ENCODE measurements at places on chromosomes 2 and 18.

GRCh38 chr2:204551512-204551863 lies 6.2 kb downstream of the PARD3B start:
- DNase-seq: no peak

DNA sequence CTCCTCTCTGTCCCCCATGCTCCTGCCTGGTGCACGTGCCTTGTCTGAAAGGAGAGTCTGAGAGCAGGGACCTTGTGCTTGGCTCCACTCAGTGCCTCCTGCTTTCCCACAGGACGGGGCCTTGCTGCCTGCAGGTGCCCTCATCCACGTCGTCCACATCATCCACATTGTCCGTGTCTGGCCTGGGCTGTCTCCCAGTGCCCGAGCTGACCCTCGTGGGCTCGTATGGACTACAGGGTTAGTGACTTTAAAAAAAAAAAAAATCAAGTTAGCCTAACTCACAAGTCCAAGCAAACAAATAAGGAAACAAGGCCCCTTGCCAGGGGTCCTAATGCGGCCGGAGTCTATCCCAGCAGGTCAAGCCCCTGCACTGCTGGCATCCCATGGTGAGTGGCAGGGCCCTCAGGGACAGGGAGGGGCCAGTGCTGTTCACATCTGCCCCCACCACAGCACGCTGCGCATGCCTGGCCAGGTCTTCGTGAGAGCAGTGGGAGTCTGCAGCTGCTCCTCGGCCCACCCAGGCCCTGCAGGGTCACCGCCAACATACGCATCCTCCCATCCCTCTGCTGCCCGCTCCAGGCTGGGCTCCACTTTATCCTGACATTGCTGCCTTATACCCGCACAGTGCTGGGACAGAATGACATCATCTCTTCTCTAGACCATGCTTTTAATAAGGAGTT lies 232.6 kb downstream of the NDUFA10 start:
- DNase-seq: no peak

DNA sequence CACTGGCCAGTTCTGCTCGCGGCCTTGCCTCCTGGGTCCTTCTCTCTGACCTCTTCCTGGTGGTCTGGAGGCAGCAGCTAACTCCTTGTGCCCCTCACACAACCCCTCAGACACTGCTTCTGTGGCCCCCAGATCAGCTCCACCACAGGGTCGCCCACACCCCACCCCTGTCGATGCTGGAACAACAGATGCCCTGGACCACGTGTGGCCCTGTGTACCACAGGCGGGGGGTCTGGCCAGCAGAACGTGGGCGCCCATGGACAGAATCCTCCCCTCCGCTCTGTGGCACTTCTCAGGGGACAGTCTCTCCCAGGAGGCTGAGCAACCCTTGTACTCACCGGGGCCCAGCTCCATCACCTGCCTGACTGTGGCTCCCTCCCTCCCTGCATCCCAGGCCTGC lies 245.6 kb downstream of the NDUFA10 start:
- no peak for DNase-seq

DNA sequence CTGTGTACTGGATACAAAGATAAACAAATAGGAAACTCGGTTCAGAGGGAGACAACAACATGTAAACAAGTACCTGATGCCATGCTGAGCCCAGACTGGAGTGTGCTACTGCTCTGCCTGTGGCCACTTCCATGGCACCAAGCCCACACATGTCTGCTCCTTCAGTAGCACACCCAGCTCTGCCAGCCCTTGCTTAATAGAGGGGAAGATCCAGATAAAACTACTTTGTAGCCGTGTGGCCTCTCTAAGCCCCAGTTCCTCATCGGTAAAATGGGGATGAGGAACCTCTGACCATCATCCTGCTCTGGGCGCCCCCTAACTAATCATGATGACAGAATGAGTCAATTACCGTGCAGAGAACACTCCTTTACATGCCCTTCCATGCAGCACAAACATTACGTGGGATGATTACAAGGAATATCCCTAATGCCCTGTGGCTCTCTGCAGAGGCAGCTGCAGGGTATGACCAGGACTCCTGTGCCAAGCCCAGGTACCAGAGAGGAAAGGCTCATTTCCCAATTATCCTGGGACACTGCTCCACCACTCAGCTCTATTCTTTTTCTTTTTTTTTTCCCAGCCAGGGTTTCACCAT lies 34.9 kb downstream of the DNMT3A start:
- no peak for DNase-seq

GRCh38 chr2:72185206-72185605 lies 37.5 kb upstream of the CYP26B1 start:
- DNase-seq: no peak

DNA sequence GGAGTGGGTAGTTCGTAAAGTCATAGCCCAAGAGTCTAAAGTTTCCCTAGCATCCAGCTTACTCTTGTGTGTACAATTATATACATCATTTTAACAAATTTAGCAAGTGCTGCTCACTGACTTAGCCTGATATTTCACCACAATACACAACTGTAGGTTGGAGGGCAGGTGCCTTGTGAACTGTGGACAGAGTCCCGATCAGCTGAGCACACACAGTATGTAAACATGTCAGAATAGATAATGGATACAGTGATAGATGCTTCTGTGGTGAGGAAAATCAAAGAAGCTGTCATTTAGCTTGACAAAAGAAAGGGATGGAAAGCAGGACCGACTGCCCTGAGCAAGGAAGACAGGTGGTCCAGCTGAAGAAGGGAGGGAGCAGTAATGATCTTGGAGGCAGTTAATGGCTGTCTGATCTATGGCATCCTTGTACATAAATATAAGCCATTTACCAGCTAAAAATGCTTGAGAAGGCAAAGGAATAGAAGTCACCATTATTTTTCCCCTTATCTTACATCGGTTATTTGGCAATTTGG lies 372.8 kb upstream of the UBE2E3 start:
- DNase-seq: no peak

DNA sequence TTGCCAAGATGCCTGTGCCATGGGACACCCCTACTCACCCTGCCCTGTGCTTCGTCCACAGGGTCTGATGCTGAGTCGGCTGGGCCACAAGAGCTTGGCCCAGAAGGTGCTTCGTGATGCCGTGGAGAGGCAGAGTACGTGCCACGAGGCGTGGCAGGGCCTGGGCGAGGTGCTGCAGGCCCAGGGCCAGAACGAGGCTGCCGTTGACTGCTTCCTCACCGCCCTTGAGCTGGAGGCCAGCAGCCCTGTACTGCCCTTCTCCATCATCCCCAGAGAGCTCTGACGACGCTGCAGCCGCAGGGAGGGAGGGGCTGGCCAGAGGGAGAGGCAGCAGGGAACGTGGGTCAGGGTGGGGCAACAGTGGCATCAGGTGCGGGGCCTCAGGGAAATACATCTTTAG lies 81.5 kb downstream of the STPG4 start:
- no peak for DNase-seq

DNA sequence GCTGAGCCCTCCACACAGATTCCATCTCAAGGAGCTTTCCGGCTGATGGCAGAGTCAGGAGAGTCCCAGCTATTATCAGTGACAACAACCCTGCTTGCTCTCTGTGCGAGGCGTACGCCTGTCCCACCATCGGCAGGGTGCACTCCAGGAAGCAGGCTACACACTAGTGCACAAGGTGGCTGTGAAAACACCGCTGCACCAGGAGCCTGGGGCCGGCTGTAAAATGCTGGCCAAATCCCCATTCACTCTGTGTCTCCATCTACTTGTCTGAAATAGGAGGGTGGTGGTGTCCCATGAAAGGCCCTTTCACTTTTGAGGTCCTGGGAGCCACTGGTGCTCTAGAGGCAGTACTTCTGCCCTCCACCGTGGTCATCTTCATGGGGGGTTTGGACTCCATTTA lies 183.2 kb upstream of the SMAD2 start:
- no peak for DNase-seq

DNA sequence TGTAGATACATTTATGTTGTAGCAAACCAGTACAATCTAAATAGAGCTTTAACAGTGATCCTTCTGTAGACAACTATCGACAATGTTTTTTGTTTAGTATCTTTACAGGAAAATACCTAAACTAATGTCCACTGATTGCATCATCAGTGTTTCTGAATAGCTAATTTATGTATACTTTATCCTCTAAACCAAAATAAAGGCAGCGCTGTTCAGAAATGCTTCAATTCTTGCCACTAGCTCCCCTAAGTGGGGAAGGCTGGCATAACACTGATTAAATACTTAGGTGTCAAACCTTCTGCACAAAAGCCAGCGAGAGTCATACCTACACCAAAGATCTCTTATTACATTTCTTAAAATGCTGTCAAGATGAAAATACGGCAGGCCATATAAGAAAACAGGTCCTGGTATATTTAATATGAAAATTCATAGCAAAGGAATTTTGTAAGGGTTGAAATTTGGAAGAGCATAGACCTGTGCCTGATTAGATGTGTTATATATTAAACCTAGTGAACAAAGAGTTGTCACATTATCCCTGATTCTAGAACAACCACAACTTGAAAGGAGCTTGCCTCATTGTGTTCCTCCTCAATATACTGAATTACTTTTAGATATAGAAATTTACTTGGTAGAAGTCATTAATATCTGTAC lies 1693.4 kb upstream of the SLC39A10 start:
- DNase-seq: no peak

GRCh38 chr2:219944866-219945265 lies 317.4 kb downstream of the SLC4A3 start:
- DNase-seq: no peak

DNA sequence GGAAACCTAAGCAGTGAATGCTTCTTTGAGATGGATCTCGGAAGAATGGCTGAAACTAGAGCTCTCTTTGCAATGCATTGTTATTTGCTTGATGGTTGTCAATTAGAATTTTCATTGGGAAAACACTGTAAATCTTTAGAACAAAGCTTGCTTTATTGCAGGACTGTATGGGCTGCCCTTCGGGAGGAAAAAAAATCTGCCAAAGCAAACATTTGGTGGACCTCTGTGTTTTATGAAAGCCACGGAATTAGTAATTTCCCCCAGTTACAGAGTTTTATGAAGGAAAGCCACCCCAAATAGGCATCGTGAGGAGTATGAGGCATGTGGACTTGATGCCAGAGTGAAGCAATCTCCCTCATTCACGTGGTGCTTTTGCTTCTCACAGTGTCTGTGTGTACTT lies 33.5 kb downstream of the RHBDD1 start:
- no peak for DNase-seq

DNA sequence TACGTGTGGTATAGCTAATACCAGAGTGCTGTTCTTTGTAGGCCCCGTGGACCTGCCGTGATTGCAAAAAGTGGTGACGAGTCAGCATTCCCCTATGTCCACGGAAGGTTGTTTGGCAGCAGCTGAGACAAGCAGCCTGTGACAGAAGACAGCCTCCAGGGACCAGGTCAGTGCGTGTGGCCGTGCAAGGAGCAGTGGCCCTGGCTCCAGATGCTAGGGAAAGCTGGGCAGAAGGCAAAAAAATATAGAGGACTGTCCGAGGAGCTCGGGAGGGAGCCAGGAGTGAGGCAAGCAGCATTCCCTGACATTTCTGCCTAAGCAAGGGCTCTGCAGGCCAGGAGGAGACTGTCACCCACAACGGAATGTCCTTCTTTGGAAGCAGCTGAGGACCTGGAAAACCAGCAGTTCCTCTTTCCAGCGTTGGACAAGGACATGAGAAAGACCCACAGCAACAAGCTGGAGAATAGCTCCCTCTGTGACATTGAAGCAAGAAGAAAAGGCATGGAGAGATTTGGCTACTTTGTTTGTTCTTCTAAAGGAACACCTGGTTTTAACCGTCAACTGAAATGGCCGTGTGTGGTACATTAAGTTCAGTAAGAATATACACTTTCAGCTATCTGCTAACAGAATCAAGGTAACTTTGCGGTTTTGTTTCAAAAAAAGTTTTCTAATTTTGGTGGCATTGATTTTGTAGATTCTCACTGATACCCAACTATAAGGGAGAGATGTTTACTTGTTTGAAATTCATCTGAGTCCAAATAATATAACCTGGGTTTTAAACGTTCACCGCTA lies 58.3 kb downstream of the NPAS2 start:
- DNase-seq: no peak

DNA sequence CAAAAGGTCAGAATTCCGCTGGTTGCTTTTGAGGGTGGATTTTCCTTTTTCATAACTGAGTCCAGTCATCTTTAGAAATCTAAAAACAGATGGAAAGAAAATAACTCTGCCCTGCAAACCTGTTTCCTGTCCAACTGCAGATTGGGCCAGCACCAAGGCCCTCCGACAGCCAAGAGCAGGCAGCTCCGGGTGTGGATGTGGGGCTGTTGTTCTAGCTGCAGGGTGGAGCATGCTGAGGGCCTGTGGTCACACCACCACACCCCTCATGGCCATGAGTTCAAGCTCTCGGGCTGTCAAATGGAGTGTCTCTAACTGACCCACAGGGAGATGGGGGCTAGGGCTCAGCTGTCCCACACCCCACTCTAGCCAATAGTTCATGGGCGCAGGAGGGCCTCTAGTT lies 69.3 kb upstream of the BZW1 start:
- no peak for DNase-seq

- no peak for DNase-seq
These were observed 242.1 kb downstream of the GLI2 start for GRCh38 chr2:120977582-120978358.

GRCh38 chr2:10083692-10084211 lies 3.5 kb upstream of the CYS1 start:
- no peak for DNase-seq

DNA sequence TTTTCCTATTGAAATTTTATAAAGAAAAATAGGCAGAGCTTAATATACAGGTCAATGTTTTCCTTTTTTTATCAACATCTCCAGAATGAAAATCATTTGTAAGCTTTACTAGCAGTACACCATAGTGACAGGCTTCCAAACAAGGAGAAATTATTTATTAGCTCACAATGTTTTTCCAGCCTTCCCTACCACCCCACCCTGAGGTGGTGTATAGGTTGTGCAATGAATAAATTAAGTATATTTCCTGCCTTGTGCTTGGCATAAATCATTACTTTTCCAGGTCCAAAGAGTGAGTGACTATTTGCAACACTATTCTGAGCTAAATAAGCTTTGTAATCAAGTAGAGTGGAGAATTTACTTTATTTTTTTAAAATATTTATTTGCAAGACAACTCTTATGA lies 876.2 kb upstream of the POU3F3 start:
- no peak for DNase-seq

GRCh38 chr2:134436706-134437105 lies 182.8 kb downstream of the MGAT5 start:
- DNase-seq: no peak

GRCh38 chr2:234682492-234683228 lies 185.8 kb upstream of the ARL4C start:
- DNase-seq: no peak

GRCh38 chr18:28607991-28608390 lies 431.1 kb upstream of the CDH2 start:
- DNase-seq: no peak
